ENCODE measurements at places on chromosomes 3 and 15.
A peak's percentile ranks its signal among the peaks of the same experiment; 100 is the strongest.

- no peak for DNase-seq
Observed at GRCh38 chr3:81463781-81464180, 297.7 kb downstream of the GBE1 start.

- no peak for DNase-seq
Observed at GRCh38 chr3:98291332-98291957, 9.1 kb downstream of the OR5H2 start.

DNA sequence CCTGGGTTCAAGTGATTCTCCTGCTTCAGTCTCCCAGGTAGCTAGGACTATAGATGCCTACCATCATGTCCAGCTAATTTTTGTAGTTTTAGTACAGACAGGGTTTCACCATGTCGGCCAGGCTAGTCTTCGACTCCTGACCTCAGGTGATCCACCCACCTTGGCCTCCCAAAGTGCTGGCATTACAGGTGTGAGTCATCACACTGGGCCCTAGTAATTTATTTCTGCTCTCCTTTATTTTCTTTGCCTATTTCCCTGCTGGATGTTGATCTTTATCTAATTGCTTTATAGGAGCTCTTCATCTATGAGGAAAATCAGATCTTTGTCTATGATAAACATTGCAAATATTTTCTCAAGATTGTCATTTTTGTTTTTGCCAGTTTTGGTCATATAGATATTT, 31.7 kb downstream of the UQCC5 start:
- no peak for DNase-seq

DNA sequence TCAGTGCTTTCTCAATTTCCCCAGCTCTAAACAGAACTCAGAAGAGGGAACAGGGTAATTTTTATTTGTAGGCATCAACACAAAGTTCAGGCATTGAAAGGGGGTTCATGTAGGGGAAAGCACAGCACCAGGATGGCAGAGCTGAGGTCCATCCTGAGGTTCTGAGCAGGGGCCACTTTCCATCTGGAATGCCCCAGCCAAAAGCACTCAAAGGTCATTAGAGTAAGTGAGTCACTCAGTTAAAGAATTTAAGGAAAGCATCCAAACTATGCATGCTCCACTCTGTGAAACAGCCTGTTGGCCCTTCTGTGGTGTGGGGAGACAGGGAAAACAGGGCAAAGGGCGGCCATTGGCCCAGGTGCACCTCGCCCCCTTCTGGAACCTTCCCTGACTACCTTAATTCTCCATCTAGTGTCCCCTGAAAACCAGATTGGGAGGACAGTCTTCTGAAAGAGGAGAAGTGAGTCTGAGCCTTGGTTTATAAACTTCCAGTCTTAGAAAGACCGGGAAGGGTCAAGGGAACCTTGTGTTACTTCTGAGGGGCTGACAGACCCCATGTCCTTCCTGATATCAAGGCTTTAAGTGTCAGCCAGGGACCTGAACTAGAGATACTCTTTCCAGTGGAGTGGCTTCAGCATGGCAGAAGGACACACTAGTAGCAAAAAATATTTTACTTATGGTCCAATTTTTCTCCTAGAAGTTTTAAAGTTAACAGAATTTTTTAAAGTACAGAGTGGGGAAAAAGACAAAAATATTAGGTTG, 133.3 kb downstream of the MYLK start:
- no peak for DNase-seq

DNA sequence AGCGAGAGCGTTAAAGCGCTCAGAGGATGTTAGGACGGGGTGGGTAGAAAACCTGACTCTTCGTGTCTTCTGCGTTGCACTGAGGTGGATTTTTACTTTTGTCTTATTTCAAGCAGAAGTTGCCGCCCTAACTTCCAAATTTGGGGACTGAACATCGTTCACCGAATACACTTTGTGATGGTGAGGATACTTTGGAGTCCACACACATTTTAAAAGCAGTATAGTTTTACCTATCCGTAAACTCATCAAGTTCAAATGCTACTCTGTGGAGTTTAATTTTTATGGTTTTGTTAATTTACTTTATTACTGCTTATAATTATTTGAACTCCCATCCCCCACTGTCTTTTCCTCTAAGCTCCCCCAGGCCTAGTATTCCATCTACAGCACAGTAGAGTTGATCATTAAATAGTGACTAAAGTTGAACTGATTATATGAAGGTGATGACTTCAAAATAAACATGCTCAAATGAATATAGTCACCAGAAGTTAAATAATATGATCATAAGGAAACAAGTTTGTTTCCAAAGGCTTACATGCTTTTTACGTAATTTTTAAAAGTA, 617 bp upstream of the EOGT start:
- DNase-seq: no peak

- no peak for DNase-seq
Observed at GRCh38 chr15:65660927-65661326, 39.2 kb downstream of the SLC24A1 start.

DNA sequence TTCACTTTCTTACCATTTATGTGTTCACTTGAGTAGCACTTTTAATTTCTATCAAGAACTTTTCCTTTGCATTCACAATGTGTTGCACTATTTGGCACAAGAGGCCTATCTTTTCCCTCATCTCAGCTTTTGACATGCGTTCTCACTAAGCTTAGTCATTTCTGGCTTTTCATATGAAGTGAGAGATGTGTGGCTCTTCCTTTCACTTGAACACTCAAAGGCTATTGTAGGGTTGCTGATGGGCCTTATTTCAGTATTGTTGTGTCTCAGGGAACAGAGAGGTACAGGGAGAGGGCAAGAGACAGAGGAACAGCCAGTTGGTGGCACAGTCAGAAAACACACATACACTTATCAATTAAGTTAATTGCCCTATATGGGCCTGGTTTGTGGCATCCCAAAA, 127.4 kb upstream of the MLF1 start:
- no peak for DNase-seq

DNA sequence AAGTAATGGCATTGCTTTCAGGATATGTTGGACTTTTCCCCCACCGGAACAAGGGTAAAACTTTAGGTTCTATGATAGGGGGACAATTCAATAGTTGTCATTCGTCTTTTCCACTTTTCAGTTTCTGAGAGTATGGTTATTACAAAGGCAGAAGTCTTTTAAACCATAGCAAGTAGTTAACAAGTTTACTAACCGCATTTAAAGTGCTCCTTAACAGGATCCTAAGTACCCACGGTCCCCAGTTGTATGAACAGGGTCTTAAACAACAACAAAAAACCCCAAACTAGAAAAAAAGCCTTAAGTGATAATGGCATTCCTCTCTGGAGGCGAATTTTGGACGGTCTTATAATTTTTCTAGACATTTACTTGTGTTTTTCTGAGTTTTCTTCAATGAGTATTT, 831 bp downstream of the IFT57 start:
- no peak for DNase-seq

DNA sequence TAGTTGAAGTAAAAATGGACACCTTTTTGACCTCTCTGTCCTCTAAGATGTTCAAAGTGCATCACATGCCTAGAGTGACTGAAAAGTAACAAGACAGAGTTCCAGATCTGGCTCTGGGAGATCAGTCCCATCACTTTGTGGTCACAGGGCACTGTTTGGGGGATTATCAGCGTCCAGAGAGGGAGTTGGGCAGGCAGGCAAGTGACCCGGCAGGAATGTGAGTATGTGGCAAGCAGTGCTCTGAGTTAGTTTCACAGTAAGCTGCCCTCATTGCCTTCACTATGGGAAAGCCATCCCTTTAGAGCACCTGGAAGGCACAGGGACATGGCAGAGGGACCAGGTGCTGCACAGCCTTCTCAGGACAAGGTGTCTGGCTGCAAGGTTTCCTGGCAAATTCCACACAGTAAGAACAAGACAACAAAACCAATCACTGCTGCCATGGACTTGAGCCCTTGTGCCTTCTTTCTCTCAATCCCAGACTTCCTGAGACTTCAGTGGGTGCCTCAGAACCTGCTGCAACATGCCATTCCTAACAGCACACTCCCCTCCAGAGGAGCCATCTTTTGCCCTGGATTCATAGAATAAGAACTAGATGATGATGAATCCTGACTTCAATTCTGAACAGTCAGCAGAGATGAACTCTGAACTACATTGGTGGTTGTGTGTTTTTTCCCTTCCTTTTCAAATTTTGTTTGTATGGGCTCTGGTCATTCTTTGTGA, 55.2 kb downstream of the TIPARP start:
- DNase-seq: no peak

GRCh38 chr3:197427021-197427420, 128.6 kb upstream of the DLG1 start:
- DNase-seq: peak; percentile 68

DNA sequence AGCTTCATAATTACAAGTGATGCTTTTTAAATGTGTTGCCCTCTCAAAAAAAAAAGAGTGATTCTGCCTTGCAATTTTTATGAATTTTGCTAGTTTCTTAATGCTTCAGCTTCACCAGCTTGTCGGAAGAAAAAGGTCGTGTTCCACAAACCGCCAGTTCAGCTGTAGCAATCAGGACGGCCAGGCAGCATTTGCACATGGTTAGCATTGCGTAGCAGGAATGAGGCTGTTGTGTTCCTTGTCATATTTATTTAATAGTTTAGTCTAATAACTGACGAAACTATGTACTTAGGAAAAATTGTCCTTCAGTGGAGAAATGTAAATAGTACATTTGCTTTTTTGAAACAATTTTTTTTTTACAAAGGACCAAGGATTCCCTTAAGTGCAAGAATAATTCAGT, 64.9 kb upstream of the SELENOK start:
- no peak for DNase-seq

DNA sequence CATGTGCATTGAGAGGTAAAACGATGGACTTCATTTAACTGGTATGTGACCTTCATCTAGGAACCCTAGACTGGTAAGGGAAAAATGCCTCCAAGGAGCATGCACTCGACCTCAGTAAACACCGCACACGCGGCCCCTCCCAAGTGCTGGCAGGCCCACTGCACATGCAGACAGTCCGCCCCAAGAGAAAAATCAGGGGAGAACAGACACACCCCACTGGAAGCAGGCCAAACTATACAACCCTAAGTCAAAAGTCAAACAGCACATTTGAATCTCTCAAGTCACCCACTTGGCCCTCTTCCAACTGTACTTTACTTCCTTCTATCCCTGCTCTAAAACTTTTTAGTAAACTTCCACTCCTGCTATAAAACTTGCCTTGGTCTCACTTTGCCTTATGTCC, 250.1 kb upstream of the HES1 start:
- DNase-seq: no peak

DNA sequence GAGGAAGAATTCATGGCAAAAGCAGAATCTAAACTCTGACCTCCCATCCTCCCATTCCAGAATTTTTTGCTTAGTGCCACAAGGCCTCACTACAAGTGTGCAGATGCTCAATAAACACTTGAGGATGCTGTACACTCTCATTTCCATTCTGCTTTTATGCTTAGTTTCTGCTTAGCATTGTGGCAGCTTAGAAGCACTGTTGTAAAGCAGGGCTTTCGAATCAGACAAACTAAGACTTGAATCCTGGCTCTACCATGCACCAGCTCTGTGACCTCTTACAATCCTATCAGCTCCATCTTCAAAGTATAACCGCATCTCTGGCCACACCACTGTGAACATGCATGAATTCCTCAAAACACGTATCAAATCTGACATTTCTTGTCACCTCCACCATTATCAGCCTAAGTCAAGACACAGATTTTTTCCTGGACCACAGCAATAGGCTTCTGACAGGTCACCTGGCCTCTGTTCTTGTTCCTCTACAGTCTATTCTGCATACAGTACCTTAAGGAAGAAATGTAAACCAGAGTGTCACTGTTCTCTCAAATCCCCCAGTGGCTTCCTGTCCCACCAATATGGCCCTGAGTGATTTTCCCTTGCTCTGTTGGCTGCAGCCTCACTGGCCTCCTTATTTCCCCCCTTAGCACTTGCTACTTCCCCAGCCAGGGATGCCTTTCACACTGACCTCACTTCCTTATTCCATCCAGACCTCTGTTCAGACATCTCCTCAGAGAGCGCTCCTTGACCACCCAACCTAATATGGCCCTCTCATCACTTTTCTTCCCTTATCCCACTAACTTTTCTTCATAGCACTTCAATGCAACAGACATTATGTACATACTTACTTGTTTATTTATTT, 8.1 kb upstream of the PHC3 start:
- DNase-seq: no peak

GRCh38 chr3:67685499-67685898, 31.1 kb upstream of the SUCLG2 start:
- no peak for DNase-seq

- DNase-seq: no peak
Observed at GRCh38 chr3:129312021-129312639, 33.5 kb downstream of the HMCES start.

DNA sequence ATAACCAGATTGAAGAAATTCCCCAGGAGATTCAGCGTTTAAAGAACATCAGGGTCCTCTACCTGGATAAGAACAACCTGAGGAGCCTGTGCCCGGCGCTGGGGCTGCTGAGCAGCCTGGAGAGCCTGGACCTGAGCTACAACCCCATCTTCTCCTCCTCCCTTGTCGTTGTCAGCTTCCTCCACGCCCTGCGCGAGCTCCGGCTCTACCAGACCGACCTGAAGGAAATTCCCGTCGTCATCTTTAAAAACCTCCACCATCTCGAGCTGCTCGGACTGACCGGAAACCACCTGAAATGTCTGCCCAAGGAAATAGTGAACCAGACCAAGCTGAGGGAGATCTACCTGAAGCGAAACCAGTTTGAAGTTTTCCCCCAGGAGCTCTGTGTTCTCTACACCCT, 9.4 kb upstream of the LRRC34 start:
- DNase-seq: no peak

DNA sequence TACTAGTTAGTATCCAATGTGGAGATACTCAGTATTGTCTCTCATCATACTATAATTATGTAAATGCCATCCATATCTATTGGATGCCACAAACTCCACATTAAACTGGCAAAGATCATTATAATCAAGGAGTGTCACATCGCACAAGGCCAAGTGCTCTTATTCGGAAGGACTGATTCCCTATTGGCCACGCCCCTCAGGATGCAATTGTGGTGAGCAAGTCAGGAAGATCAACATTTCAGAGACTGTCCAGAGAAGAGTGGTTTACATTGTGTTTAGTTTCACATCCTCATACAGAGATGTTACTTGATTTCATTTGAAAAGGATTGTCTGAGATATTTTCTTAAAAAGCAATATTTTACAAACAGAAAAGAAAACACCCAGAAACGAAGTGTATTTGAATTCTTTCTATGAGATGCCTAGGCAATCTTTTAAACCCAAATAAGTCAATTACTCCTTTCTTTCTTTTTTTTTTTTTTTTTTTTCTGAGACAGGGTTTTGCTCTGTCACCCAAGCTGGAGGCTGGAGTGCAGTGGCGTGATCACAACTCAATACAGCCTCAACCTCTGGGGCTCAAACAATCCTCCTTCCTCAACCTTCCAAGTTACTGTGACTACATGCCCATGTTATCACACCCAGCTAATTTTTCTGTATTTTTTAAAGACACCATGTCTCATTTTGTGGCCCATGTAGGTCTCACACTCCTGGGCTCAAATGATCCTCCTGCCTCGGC, 369.1 kb downstream of the RBMS3 start:
- no peak for DNase-seq

- DNase-seq: no peak
Observed at GRCh38 chr15:80854104-80854503, 74.9 kb downstream of the CEMIP start.

DNA sequence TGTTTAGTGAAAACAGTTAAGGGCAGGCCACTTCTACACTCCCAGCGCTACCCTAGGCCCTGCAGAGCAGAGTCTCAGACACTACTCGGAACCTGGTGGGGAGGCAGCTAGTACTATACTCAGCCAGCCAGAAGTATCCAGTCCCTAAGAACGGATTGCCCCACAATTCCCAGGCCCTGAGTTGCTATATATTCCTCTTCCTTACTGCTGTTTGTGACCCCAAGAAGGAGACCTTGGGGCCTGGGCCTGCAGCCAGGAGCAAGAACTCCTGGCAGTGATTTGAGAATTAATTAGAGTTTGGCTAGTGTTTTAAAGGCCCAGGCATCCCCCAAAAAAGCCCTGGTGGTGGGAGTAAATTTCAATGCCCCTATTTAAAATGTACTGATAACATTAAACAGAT, 87.7 kb downstream of the RBPMS2 start:
- no peak for DNase-seq
